Hematopoietic multipotent progenitor cell treated with erythropoietin and hydrocortisone succinate and interleukin-3 and kit ligand, for 8 days (in vitro differentiated cells): ENCODE measurements at places on chromosomes 5 and 9.
A peak's percentile ranks its signal among the peaks of the same experiment; 100 is the strongest.

DNA sequence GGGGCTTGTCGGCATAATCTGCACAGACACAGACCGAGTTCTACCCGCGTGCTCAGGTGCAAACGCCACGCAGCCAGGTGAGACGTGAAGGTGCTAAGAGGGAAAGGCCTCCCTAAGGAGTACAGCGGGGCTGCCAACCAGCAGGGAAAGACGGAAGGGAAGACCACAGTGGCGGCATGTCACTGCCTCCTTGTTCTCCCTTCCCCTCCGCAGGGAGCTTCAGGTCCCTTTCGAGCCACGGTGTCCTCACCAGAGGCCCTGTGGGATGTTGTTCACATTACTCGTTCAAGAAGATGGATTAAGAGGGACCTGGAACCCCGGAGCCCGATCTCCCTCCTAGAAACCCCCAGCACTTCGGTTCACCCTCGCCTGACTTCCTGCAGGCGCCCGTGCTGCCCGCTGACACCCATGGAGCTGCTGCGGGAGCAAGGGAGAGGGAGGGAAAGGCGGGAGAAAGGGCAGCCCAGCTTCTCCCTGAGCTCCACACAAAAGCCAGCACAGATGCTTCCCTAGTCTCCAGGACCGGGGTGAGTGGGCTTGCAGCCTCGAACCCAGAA, 686 bp downstream of the BRD9 start:
- DNase-seq = peak; percentile 22

- no peak for DNase-seq
Measured at GRCh38 chr5:16573401-16573800, 43.4 kb downstream of the RETREG1 start.

DNA sequence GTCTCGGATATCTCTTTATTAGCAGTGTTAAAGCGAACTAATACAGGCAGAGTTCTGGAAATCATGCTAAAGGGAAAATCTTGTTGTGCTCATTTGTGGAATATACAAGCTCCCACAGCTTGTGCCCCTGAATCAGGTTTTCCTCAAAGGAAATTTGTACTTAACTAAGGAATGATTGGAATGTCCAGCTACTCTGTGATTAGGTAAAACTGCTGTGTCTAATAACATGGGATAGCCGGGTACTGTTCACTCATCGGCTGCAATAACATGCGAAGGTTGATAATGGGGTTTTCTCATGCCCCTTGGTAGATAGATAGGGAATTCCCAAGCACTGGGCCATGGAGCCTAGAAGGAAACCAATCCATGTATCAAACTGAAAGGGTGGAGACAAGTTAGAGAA, 306.7 kb downstream of the NR2F1-AS1 start:
- no peak for DNase-seq

GRCh38 chr5:167346461-167346860, 945.0 kb upstream of the WWC1 start:
- DNase-seq = no peak
